Stimulated activated CD4-positive, alpha-beta T cell treated with anti-CD3 and anti-CD28 coated beads, Interleukin-2, amount 100 ng/mL, for 48 hours (primary cell): ENCODE measurements at places on chromosomes 1 and 21.

DNA sequence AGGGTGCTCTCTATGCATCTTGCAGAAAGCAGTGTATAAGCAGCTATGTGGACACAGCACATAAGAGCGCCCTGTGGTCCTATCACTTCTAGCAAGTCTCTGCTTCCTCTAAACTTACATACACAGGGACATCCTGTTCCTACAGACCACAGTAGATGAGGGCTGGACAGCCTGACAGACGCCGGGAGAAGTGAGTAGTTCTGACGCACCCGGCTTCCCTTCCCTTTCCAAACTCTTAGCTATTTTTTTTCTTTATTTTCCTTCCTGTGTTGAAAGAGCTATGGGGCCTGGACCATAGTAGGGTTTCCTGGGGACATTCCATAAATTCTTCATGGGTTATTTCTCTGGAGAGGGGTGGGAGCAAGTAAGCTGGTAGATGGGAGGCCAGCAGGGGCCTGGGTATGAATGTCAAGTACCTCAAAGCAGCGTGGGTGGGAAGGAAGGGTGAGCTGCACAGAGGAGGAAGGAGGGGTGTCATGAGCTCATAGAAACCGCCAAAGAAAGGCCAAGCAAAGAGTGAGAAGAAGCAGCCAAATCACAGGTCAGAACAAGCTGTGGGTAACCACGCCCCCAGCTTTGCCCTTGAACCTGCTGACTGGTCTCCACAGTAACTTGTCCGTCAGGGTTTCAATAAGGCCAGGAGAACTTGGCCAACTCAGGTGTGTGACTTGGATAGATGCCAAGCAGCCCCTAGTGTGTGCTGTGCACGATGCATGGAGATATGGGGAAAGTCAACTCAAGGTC is 36.6 kb downstream of the PLXNA2 start:
- DNase-seq: no peak

DNA sequence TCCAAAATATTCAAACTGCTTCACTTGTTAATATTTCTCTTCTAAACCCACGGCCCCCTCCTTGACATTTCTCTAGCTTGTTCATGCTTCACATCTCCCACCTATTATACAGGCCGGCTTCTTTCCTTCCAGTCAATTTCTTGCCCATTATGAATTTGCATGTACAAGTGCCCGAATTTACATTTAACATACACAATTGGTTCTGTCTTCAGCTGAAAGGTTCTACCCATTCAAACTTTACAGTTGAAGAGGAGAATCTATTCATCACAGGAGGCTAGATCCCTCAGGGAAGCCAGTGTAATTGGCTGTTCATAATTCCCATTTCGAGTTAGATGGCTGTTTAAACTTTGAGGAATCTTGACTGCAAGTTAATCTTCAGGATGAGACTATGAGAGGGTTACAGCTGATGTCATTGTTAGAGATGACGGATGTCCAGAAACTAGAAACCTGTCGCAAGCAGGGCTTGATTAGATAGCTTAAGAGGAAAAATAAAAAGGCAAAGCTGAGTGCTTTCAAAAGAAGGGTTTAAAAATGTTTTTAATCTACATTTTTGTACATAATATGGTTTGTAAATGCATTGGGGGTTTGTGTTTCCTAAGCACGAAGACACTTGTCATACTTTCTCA is 157.0 kb downstream of the ADSS2 start:
- no peak for DNase-seq

DNA sequence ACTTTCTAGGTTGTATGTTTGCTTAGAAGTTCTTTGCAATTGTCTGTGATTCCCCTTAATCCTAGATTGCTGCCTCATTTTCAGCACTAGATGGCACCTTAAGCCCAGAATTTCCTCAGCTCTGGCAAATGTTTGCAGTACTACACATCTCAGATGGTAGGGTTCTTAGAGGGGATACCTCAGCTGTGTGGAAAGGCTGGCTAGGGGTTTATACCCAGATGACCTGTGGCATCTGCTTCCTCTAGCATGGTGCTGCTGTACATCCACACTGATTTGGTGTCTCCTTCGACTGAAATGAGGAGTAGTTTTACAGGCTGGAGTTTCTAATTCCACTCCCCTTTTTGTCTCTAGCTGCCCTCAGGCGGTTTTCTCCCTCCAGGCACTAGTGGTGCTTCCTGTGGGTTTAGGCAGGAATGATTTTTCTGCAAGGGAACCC is 23.5 kb downstream of the ASB17 start:
- no peak for DNase-seq

- no peak for DNase-seq
Observed at GRCh38 chr1:40300651-40301050, 16.4 kb downstream of the COL9A2 start.

DNA sequence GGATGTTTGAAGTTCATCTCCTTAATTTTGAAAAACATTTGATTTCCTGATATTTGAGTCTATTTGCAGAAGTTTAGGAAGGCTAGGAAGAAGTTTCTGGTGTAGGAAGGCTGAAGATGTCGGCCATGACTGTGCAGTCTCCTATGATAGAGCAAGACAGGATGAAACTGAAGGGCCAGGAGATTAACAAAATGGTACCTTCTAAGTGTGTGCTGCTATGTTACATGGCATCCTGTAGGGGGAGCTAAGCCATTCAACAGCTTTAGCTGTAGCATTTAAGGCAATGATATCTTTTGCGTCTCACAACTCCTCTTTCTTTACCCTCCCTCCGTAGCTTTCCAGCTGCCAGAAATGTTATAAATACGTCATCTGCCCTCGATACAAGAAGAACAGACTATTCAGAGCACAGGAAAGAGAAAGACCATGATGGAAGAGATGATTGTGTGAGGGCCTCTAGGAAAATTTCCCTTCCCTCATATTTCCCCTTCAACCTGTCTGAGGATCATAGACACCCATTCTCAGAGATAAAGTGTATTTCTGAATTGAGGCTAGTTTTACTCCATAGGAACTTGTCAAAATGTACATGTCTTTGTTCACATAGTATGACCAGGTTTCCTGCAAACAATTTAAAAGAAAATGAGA is 61.1 kb downstream of the XCL1 start:
- DNase-seq: no peak

DNA sequence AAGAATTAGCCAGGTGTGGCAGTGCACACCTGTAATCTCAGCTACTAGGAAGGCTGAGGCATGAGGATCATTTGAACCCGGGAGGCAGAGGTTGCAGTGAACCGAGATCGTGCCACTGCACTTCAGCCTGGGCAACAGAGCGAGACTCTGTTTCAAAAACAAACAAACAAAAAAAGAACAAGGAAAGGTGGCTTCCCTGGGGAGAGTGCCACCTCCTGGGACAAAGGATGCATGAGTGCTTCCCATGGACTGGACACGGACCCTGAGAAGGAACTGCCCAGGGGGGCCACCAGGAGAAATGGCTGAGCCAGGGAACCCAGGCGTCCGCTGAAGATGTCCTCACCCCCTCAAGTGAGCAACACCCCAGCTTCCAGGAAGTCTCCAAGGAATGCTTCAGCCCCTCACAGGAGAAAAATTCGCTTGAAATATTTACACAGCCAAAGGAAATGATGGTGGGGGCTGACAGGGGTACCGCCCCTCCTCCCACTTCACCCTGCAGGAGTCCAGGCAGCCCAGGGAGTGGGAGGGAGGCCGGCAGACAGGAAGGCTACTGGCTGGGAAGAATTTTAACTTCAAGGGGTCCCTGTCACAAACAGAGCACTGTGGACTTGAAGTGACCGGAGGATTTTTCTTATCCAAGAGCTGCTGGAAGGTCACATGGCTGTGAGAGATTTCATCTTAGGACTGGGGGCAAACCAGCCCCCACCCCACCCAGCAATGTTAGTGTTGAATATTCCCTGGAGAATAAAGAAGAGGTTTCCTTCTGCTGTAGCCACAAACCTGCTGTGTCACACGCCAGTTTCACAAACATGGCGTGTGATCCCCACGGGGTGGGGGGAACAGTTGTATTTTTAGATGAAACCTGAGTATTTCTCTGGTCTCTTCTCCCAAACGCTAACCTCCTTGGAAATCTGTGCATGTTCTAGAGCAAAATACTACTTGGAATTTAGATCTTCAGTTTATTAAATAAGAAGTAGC is 90.8 kb upstream of the SLC25A33 start:
- no peak for DNase-seq
